ENCODE measurements at places on chromosomes 16 and 17. TPM values are rescaled to one million over a fixed set of nuclear protein-coding genes. Genes with fewer than 3 reads are reported as not detected.

BCL6B gene
- total RNA-seq: 9.2 TPM

DNASE1L2 gene
- total RNA-seq: 1.9 TPM

CCL17 gene
- not detected for total RNA-seq

GRCh38 chr17:68385490-68386215 is 71.6 kb downstream of the WIPI1 start:
- no peak for DNase-seq

- DNase-seq: no peak
Measured at GRCh38 chr17:8753976-8754440, 4.3 kb downstream of the SPDYE4 start.

SMIM36 gene
- not detected for total RNA-seq

EVPLL gene
- not detected for total RNA-seq

- DNase-seq: no peak
Measured at GRCh38 chr16:89013111-89013510, 36.1 kb upstream of the CBFA2T3 start.

CTRL gene
- total RNA-seq: 2.3 TPM

DNA sequence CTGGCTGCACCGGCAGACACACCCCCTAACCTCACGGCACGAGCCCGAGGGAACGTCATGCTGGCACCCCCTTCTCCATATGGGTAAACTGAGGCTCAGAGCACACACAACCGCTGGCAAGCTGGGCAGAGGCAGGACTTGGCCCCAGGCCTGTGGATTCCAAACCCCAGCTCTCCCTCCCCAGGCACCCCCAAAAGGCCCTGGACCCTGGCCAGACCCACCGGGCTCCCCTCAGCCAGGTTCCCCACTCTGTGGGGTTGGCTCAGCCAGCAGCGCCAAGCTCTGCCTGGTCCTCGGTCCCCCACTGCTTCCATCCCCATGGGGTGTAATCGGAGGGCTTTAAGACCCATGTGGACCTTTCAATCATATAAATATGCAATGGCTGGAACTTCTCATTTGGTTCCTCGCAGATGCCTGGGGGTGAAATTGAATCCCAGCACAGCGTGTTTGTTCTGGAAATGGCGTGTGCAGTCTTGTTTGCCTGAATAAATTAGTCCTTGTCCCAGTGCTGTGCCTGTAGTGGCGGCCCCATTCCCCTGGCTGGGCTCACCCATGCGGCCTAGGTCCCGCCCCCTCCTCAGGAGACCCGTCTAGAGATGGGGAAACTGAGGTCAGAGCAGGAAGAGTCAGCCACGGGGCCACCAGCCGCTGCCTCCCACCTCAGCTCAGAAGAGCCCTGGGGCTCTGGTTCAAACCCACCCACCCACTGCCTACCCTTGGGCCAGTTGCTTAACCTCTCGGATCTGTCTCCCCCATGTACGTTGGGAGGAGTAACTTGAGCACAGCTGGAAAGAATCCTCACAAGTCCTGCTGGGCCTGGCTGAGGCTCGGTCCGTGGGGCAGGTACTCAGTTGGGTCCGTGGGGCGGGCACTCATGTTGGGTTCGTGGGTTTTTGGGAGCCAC is 57.3 kb downstream of the ZFPM1 start:
- no peak for DNase-seq

ASPHD1 gene
- 1.8 TPM for total RNA-seq

GRCh38 chr16:58107709-58108108 is 21.5 kb downstream of the CFAP20 start:
- DNase-seq: no peak

DNA sequence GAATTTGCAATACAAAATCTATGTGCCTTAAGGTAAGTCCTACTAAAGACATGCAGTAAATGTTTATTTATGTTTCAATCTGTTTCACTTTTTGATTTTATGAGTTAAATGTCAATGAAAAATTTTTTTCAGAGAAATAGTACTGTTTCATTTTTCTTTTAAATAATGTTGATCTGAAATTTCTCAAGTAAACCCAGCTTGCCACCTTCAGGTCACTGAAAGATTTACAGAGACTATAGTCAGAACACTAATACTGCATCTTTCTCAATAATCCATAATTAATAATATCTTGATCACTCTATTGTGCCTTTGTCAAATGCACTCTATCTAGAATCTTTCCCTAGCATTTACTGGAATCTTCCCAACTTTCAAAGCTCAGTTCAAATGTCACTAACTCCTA is 6.5 kb upstream of the DHX40 start:
- no peak for DNase-seq

DPEP3 gene
- not detected for total RNA-seq

DNA sequence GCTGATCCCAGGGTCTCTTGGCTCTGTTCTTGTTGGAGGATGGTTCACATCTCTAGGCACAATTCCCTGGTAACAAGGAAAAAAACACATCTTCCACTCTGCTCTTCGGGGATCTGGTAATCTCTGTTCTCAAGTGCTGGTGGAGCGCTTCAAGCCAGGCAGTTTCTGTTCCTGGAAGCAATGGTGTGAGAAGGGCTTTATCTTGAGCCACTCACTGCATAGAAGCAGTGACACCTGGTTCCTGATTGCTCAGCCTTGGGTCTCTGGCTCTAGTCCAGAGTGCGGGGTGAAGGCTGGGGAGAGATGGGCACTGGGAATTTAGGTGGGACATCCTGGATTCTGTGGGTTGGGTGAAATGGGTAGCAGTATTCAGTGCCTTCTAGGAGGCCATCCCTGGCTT is 14.1 kb downstream of the AKAP1 start:
- no peak for DNase-seq

TNFSF13 gene
- total RNA-seq: 74.6 TPM

GRCh38 chr16:78303946-78304345 is 204.5 kb downstream of the WWOX start:
- DNase-seq: no peak

PIMREG gene
- total RNA-seq: 13.0 TPM

SLC7A5 gene
- total RNA-seq: 1.9 TPM

ABCA6 gene
- total RNA-seq: 7.7 TPM

DNA sequence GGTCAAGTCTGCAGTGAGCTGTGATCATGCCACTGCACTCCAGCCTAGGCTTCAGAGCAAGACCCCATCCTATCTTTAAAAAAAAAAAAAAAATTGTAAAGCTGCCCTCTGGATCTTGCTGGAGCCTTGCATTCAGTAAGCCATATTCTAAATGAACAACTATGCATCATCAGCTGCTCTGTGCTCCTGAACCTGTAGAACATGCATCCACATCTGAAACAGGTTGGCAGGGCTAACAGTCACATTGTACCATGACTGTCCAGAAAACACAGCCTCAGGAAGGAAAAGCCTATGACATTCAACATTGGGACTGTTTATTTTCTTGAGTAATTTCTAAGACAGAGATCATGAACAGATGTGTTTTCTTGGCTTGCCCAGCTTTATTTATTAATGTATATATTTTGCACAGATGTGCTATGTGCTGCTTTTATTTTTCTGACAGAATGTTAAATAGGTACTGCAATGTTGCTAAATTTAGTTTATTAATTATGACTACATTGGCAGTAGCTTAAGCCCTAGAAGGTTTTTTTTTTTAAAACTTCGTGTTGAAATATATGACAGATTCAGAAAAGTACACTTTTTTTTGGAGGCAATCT is 19.8 kb downstream of the ACSF2 start:
- DNase-seq: no peak

GRCh38 chr17:45293413-45294211 is 23.2 kb downstream of the MAP3K14 start:
- peak; percentile 71 for DNase-seq

DNA sequence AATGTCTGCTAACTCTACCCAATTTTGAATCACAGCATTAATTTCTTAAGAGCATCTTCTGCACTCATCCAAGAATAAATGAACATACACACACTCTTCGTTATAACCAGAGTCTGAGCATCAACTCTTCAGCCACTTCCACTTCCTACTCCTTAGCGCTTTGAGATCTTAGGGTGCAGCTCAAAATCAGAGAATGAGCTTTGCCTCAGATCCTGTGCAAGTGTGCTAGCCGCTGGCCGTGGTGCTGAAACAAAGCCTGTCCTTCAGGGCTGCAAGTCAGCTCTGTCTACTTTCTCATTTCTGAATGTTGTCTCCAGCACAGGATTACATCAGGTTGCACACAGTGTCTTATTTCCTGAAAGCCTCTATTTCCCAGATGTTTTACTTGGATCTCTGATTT is 165.4 kb downstream of the AIPL1 start:
- peak; percentile 65 for DNase-seq

- DNase-seq: no peak
Measured at GRCh38 chr17:7396147-7396546, 1.8 kb upstream of the PLSCR3 start.

GRCh38 chr17:386141-386876 is 33.7 kb upstream of the RPH3AL start:
- peak; percentile 93 for DNase-seq

ATP2A3 gene
- total RNA-seq: 72.8 TPM

DNA sequence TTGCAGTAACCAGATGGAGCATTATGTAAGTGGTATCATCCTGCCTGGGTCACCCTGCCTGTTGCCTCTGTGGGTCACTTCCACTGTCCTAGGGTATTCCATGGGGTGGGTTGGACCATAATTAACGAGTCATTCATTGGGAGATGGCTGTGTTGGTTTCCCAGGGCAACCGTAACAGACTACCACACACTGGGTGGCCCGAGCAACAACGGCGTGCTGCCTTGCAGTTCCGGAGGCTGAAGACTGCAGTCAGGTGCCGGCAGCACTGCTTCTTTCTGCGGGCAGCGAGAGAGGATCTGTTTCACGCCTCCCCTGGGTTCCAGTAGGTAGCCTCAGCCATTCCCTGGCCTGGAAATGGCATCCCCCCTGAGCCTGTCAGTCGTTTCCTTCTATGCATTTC is 28.9 kb upstream of the CMIP start:
- no peak for DNase-seq

PRRT2 gene
- total RNA-seq: 15.2 TPM

UTS2R gene
- total RNA-seq: not detected

DNA sequence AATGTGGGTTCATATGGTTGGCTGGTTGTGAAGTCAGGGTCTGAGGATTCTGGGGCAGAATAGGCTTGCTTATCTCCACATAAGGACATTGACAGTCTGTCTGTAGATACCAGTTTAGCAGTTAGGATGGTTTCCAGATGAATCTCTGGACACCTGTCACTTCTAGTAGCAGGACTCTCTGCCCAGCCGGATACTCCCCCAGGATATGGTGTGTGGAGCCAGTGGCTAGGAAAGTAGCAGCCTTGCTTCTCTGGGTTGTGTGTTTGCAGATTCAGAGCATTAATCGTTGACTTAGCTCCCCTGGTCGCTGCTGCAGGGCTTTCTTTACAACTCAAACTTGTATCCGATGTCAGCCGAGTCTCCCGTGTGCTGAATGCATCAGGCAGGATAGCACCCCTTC is 45.2 kb downstream of the CLEC16A start:
- no peak for DNase-seq

PRSS8 gene
- 422 TPM for total RNA-seq

DDX52 gene
- 22.3 TPM for total RNA-seq

KRT32 gene
- total RNA-seq: not detected

DNA sequence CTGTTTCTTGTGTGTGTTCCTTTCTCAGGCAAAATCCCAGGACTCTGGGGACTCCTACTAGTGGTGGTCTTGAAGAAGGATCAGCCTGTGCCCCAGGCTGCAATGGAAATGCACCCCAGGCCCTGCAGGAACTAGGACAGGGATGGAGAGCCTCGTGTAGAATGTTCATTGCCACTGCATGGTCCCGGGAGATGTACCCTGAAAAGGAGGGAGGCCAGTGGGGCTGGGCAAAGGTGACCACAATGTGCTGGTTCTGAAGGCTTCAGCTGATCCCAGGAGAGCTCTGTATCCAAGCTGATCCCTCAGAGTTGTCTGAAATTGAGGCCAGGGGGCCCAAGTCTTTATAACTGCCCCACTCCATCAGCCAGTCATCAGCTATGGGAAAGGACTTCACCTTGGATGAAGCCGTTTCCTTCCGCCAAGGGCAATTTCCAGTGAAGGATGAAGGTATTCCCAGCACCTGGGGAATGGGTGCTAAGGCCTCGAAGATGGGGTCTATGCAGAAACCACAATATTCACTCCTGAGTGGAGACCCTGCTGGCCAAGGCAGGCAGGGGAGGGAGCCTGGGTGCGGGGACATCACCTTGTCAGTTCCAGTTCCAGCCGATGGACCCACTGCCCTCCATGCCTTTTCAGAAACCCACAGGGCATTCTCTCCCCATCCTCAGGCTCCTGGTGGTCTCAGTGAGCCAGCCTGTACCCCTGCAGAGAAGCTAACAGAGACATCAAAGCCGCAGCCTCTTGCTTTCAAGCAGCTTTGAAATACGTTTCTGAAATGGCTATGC is 59.9 kb upstream of the CDH5 start:
- DNase-seq: no peak

SOX8 gene
- total RNA-seq: 0.75 TPM

CBX2 gene
- 0.14 TPM for total RNA-seq

HCRT gene
- total RNA-seq: not detected

All from mucosa of descending colon (tissue), 3 donors.